Fibroblast of villous mesenchyme (primary cell): ENCODE measurements at places on chromosomes 11 and 22.

- DNase-seq: peak; percentile 80
Measured at GRCh38 chr11:82682003-82682751, 51.5 kb downstream of the FAM181B start.

- DNase-seq: no peak
Measured at GRCh38 chr11:17537261-17537660, 7.0 kb downstream of the USH1C start.

DNA sequence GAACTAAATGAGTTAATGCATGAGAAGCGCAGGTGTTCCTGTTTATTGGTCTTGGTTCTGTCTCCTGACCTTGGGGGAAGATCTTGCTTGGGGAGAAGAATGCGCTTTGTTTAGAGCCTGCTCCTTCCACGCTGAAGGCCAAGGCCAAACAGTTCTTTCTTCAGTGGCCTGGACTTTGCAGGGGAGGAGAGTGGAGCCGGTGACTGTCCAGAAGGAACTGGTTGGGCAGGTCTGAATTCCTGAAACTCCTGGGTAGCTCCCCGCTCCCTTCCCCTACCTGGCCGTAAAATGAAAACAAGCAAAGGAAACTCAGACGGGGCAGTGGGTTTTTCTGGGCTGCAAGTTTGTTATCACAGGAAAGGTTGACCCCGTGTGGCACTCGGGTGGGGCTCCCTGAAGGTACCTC is 3.6 kb downstream of the ARHGAP8 start:
- no peak for DNase-seq

DNA sequence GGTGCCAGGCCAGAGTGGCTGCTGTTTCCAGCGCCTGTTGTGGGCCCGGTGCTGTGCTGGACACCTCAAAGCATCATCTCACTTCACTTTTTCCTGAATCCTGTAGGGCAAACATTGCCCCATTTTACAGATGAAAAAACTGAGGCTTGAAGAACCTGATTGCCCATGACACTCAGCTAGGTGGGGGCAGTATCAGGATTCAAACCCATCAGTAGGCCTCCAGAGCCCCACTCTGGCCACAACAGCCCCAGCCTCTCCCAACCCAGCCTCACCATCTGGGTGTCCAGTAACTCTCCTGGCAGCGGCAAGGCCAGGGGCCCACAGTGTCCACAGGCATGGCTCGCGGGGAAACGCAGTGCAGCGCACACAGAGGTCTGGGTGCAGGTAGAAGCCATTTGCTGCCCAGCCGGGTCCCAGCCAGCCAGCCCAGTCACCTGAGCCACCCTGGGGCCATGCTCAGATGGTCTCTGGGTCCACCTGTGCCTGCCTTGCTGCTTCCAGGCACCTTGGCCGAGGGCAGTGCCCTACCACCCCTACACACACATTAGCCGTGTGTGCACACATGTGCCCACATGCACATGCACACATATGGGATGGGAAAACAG is 11.5 kb downstream of the SLC22A12 start:
- no peak for DNase-seq

DNA sequence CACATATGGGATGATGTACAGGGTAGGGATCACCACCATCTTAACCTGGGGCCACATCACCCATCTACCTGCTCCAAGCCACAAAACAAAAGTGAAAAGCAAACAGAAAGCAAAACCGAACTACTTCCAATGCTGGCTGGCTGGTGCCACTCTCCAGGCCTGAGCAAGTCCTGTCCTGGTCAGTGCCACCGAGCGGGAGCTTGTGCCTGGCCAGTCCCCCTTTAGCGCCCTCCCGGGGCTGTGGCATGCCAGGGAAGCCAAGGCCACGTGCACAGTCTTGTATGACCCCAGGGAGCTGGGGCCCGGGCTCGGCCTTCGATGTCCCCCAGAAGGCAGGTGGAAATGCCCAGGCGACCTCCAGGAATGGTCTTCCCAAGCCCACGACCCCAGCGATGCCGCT is 17.9 kb upstream of the NAP1L4 start:
- no peak for DNase-seq

DNA sequence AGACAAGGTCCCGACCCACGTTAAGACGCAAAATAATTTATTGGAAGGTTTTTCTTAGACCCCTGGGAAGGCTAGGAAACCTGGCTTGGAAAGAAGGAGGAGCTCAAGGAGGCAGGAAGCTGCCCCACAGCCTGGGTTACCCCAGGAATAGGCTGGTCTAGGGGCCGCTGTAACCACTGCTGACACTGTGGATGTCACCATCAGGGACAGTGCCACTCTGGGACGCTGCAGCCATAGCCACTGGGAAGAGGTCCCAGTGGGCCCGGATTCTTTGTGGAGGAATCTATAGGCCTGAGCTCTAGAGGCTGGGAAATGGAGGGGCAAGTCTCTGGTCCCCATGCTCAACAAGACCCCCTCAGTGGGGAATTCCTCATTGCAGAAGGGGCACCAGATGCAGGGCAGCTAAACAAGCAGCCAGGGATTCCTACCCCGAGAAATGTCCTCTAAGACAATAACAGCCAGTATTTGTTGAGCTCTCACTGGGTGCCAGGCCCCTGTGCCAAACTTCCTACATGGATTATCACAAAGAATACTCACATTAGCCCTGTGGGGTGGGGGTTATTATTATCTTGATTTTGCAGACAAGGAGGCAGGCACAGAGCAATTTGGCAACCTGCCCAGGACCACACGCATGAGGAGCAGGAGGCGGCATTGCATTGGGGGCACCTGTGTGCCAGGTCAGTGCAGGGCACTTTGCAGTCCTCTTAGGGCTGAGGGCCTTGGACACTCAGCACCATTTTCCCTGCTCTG is 19.5 kb upstream of the CHKA start:
- no peak for DNase-seq

- DNase-seq: no peak
Measured at GRCh38 chr11:116485425-116485824, 287.4 kb downstream of the BUD13 start.

DNA sequence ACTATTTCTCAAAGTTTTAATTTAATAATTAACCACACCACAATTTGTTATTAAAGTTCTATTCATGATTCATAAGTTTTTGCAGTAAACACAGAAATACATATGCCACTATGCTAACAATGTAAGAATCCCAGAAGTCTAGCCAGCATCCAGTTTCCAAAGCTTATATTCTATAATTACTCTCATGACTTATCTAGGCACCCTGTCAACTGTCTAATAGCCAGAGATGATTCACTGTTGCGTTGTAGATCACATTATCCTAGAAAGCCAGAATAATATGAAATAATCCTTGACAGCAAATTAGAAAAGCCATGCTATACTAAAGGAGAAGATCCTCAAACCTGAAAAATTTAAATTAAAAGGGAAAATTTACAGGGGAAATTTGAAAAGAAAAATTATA is 141.0 kb downstream of the SOX6 start:
- no peak for DNase-seq

- DNase-seq: no peak
Measured at GRCh38 chr11:122399375-122399774, 256.1 kb upstream of the UBASH3B start.

GRCh38 chr11:73542175-73542574 is 55.7 kb downstream of the FAM168A start:
- DNase-seq: peak; percentile 46

GRCh38 chr11:111980062-111980461 is 42.9 kb downstream of the DIXDC1 start:
- DNase-seq: no peak

GRCh38 chr11:34540870-34541269 is 27.3 kb upstream of the ELF5 start:
- DNase-seq: no peak

DNA sequence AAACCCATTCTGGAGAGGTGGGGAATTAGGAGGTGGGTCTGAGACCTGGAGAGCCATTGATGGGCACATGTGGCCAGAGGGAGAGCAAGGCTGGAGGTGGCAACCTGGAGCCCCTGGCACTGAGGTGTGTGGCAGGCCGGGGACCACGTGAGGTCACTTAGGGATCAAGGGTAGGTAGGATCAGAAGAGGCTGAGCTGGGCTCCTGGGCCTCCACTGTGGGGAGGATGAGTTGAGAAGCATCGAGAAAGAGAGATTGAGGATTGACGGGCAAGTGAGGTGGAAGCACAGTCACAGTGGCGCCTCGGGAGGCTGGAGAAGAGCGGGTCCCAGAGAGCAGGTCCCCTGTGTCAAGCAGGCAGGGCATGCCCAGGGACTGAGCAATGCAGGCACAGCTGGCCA is 4.1 kb downstream of the GNAZ start:
- no peak for DNase-seq

GRCh38 chr11:118911880-118912741 is 13.6 kb downstream of the BCL9L start:
- peak; percentile 93 for DNase-seq

- no peak for DNase-seq
Measured at GRCh38 chr22:49347376-49347775, 480.3 kb downstream of the BRD1 start.

DNA sequence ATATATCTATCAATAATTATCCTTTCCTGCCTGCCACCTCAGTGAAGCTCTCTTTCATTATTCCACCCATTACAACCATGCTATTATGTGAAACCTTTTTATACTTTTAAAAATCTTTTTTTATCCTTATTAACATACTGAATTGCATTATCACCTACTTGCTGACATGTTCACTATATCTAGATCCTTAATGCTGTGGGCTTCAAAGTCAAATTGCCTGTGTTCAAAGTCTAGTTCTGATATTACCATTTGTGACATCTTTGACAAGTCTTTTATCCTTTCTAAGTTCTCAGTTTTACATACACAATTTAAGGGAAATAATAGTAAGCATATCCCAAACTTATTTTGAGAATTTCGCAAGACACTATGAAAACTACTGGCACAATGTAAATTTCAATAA is 2239.4 kb downstream of the LRRC4C start:
- no peak for DNase-seq

DNA sequence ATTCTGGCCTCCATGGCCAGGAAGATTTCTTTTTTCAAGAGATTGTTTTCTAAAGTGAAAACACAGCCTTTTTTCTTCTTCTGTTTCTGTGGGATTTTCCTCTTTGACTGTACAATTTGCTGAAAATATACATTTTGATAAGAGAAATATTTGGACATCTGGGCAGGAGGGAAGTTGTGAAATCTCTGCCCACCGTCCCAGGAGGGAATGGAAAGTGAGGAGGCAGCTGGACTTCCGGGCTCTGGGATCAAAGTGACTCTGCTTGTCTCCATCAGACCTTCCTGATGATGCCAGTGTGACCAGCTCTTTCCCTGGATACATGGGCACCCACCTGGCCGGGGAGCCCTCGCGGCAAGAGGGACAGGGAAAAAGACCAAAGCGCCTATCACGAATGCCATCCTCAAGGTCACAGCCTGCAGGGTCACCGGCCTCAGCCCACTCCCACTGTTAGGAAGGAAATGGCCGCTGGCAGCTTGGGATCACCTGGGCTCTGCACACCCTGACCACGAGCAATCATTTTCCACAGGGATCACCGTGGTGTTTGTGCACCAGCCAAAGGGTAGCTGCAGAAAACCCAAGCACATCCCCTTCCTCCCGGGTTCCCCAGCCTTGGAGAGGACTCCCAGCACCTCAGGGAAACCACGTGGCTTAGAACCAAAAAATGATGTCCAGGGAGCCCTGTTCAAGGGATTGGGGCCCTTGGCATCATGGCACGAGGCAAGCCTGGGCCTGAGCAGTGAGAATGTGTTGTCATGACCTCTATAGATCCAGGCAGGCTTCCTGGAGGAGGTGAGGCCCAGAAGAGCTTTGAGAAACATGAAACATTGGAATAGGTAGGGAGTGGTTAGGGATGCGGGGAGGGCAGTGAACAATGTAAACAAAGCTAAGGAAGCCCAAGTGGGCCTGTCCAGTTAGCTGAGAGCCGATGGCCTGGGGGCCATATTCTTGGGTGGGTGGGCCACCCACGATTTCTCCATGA is 29.1 kb upstream of the CCND1 start:
- peak; percentile 46 for DNase-seq

DNA sequence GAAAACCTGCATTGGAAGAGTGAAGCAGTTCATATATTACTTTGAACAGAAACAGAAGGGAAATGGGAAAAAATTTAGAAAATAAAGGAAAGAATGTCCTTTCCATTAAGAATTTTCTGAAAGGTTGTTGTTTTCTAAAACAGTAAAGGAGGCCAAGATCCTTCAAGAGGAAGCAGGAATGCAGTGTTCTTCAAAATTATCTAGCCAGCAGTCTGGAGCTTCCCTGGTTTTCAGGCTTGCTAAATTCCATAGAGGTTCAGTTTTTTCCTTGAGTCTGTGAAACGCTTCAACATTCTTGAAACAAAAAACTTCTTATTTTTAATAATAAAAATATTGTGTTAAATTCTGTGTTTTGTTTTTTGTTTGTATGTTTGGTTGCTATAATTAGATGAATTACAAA is 189.0 kb upstream of the ANO3 start:
- no peak for DNase-seq

DNA sequence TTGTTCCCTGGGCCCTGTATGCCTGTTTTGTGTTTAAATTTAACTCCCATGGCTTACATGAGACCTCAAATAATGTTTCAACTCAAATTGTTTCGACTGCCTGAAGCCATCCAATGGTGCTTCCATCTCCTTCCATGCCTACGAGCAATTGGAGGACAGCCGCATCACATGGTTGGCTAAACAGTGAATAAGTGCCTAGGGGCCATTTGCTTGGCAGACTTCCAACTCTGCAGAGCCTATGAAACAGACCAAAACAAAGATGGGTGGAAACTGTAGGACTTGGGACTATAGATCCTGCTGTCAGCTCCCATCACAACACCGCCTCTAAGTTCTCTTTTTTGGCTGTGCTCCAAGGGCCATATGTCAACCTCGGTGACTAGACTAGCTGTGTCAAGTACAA is 84.1 kb downstream of the PARVA start:
- no peak for DNase-seq

GRCh38 chr22:41757502-41757901 is 43.0 kb upstream of the CCDC134 start:
- DNase-seq: no peak

GRCh38 chr11:17702876-17703275 is 16.5 kb upstream of the MYOD1 start:
- no peak for DNase-seq

DNA sequence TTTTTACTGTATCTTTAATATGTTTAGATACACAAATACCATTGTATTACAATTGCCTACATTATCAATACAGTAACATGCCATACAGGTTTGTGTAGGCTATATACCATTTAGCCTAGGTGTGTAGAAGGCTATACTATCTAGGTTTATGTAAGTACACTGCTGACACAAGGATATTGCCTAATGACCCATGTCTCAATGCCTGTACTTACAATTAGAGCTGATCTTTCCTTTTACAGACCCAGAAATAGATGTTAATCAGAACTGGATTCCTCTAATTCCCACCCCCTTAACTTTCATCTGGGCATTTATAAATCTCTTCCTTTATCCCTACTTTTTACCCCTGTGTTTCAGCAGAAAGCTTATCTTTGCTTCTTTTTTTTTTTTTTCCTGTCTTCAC is 229.5 kb downstream of the METTL15 start:
- peak; percentile 63 for DNase-seq
